Right renal cortex interstitium (tissue), 3 donors: ENCODE measurements at places on chromosomes 2 and 18. TPM values are rescaled to one million over a fixed set of nuclear protein-coding genes. Genes with fewer than 3 reads are reported as not detected.

GRCh38 chr2:148926981-148927401, 52.0 kb downstream of the KIF5C start:
- DNase-seq = no peak

- no peak for DNase-seq
Observed at GRCh38 chr2:47056374-47056773, 98.7 kb downstream of the STPG4 start.

DNA sequence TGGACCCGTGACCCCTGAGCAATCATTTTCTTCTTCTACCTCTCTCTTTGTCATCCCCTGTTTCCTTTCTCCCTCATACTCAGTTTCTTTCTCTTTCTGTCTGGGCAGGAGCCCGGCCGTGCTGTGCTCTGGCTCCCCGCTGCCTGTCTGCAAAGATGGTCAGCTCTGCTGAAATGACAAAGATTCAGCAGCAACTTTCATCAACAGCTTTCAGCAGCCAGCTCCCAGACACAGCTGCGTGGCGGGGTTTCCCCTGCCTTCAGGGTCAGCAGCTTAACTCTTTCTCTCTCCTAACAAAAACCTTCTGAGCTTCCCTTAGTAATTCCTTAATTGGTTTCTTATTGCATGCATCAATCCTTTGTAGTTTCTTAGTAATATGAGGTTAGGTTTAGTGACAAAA, 1234.4 kb downstream of the CNTNAP5 start:
- DNase-seq = no peak

Gene SNRNP27
- polyA plus RNA-seq = 84.4 TPM

GRCh38 chr18:8673256-8674209, 31.8 kb upstream of the MTCL1 start:
- DNase-seq = no peak

- DNase-seq = no peak
Observed at GRCh38 chr2:85195956-85196355, 62.8 kb downstream of the TCF7L1 start.

DNA sequence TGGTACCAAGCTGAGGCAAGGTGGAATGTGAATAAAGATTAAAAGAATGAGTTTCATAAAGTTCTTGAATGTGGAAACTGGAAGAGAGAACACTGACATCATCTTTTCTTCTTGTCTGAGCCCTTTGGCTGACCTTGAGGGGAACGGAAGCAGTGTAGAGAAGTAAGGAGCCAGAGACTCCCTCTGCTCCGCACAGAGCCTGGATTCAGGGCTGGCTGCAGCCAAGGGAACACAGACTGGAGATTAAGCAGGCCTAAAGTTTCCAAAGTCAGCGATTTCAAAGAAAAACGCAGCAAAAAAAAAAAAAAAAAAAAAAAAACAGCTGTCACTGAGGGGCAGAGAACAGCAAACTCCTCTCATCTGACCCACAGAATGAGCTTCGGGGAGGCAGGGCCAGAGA, 19.3 kb upstream of the ALK start:
- DNase-seq = no peak

DNA sequence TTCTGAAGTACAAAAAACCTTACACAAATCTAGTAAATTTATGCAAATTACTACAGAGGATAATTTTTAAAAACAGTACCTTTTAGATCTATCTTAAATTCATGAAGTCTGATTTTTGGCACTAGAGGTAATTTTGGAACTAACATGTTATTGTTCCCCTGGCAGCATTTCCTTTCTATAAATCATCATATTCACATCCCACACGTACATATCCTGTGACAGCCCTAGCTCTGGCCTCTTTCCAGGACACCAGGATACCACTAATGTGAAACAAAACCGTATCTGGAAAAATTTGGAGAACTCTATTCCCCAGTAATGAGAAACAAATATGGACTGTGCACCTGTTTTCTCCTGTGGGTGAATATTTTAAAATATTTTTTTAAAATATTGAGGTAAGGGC, 14.0 kb upstream of the BIRC6 start:
- no peak for DNase-seq

GRCh38 chr2:143070704-143071103, 58.5 kb upstream of the ARHGAP15 start:
- no peak for DNase-seq

DNA sequence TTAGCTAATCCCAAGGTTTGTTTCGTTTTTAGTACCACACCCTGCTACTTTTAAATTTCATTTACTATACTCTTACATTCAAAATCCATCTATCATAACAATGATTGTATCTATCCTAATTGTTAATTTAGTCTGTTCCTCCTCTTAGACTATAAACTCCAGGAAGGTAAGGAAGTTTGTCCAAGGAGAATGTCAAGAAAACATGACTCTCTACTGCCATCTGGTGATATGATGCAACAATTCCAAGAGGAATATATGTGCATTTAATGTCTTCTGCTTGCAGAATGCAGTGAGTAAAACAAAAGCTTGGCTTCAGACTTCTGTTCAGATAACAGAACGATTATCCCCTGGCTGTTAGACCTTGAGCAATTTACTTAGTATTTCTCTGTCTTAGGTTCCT, 1267.1 kb downstream of the LRP1B start:
- no peak for DNase-seq

- no peak for DNase-seq
Observed at GRCh38 chr2:234795272-234795920, 156.4 kb upstream of the SH3BP4 start.

- DNase-seq = no peak
Observed at GRCh38 chr2:222302178-222303018, 3.6 kb upstream of the PAX3 start.

DNA sequence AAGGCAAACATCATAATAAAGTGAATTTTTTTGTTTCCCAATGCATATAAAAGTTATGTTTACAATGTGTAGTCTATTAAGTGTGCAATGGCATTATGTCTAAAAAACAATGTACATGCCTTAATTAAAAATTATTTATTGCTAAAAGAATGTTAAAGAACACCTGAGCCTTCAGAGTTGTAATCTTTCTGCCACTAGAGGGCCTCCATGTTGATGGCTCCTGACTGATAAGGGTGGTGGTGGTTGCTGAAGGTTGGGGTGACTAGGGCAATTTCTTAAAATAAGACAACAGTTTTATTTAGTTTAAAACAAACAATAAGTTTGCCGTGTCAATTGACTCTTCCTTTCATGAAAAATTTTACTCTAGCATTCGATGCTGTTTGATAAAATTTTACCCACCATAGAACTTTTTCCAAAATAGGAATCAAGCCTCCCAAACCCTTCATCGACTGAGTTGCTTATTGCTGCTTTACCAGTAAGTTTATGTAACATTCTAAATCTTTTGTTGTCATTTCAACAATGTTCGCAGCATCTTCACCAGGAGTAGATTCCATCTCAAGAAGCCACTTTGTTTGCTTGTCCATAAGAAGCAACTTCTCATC, 32.3 kb downstream of the MAP3K2 start:
- DNase-seq = no peak

DNA sequence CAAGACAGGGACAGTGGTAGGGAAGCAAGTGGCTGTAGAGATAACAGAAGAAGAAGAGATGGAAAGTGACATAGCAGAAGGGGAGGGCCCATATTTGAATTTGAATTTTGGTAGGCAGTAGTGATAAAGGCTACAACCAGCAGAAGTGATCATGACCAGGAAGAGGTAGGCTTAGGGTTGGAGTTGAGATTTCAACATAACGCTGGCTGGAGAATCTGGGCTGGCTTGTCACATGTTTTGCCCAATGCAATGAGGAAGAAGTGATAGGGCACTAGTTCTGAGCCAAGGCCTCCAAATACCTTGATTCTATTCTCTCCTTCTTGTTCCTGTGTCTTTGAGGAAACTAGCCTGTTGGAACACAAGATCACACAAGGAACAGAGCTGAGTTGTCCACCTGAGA, 69.4 kb downstream of the SCG2 start:
- no peak for DNase-seq

- no peak for DNase-seq
Observed at GRCh38 chr18:766550-766860, 45.5 kb downstream of the YES1 start.

Gene C1QL2
- not detected for polyA plus RNA-seq

Gene KCTD1
- polyA plus RNA-seq = 70.3 TPM

Gene REG3A
- polyA plus RNA-seq = not detected

- DNase-seq = no peak
Observed at GRCh38 chr2:69997015-69997830, 35.8 kb upstream of the ASPRV1 start.

DNA sequence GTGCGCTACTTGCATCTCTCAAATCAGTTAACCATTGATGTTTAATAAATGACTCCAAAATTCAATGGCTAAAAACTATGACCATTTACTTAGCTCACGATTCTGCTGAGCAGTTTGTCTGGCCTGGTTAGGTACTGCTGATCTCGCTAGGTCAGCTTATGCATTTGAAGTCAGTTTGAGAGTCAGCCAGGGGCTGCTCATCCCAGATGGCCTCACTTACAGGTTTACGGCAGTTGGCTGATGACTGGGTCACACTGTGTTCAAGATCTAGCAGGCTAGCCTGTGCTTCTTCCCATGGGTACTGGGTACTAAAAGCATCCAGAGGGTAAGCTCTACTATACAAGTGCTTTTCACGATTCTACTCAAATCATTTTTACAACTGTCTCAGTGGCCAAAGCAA, 122.1 kb downstream of the DLGAP1 start:
- no peak for DNase-seq

GRCh38 chr18:58871514-58872420, 7.1 kb downstream of the ZNF532 start:
- DNase-seq = no peak

- DNase-seq = no peak
Observed at GRCh38 chr2:221848286-221848685, 276.2 kb upstream of the EPHA4 start.

Gene HOXD13
- polyA plus RNA-seq = 0.17 TPM

Gene CCDC121
- polyA plus RNA-seq = 13.9 TPM

DNA sequence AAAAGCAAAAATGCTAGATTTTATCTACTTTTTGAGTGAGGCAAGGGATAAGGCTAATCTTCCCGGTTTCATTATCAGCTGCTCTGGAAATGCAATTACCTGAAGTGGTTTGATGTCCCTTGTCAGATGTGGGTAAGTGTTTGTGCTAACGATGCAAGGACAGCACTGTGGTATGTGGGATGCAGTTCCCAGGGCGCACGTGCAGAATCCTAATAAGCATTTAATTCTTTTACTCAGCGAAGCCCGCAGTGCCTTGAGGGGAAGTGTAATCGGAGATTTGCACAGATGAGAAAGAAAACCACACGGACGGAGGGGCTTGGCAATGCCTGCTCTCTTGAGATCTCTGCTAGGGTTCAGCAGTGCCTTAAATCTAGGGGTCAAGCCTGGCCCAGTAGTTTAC, 108.5 kb upstream of the LYPD6 start:
- DNase-seq = no peak

GRCh38 chr2:173417341-173417740, 62.7 kb downstream of the CDCA7 start:
- DNase-seq = no peak

- no peak for DNase-seq
Observed at GRCh38 chr2:37718515-37719161, 47.2 kb upstream of the CDC42EP3 start.

DNA sequence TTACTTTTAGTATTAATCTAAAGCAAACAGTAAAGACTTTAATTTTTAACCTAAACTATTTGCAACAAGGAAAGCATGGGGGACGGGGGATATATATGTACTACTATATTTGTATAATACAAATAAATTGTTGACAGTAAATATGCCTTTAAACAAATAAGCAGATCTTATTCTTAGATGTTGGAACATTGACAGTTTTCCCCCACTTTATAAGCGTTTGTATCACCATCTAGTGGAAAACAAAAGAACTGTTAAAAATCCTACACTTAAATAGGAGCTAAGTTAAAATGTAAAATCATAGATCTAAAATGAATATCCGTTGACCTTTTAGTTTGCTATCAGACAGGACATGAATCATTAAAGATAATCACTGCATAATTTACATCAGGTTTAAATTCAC, 50.0 kb downstream of the RBBP8 start:
- no peak for DNase-seq

GRCh38 chr18:12449051-12449785, 41.5 kb downstream of the PRELID3A start:
- no peak for DNase-seq

Gene IL1RL1
- 0.54 TPM for polyA plus RNA-seq

Gene LCT
- polyA plus RNA-seq = 0.03 TPM

Gene VIL1
- 25.1 TPM for polyA plus RNA-seq

DNA sequence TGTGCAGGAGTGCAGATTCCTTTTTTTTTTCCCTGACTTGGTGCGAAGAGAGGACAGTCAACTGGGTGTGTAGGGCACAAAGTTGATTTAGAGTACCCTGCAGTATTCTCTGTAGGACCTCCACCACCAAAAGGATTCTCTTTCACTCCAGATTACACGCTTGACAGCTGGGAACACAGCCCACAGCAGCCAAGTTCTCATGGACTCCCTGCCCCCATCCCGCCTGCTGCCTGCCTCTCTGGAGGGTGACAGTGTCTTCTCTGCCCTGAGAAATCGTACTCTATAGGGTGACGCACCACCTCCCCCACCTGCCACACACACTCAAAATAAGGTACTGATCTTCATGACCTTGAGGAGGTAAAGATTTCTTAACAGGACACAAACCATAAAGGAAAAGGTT, 26.6 kb upstream of the IHH start:
- DNase-seq = no peak

- DNase-seq = no peak
Observed at GRCh38 chr2:6073191-6074088, 381.3 kb downstream of the SOX11 start.

DNA sequence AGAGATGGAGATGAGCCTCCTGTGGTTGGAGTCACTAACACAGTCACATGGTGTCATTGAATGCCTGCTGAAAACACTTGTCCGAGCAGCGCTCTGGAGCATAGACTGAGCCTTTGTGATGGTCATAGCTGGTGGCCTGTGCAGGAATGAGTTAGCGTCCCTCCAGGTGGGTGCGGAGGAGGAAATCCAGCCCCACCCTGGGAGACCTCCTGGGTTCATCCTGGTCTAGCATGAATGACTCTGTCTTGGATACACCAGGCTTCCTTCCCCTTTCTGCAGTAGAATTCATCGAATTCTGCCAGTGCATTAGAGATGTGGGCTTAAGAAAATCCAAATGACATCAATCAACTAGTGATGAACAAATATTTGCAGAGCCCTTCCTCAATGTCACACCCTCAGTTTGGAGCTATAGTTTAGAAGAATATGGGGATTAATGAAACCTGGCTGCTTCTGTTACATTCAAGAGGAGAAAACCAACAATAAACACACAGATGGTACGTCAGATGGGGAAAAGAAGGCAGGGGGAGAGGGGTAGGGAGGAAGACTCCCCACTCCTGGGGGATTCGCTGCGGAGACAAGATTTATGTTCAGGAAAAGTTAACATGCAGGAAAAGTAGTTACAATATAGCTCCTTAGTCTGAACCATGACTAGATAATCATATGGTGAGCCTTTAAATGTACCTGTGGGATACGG, 136.7 kb downstream of the DDX1 start:
- no peak for DNase-seq

GRCh38 chr2:60505240-60505879, 48.1 kb downstream of the BCL11A start:
- no peak for DNase-seq

Gene RETREG2
- 127 TPM for polyA plus RNA-seq

- no peak for DNase-seq
Observed at GRCh38 chr2:104431701-104432121, 422.2 kb upstream of the POU3F3 start.

Gene SLC14A1
- 4.8 TPM for polyA plus RNA-seq

- no peak for DNase-seq
Observed at GRCh38 chr2:238169708-238170251, 11.0 kb downstream of the ERFE start.

GRCh38 chr2:235514627-235515363, 21.0 kb downstream of the AGAP1 start:
- no peak for DNase-seq
